ENCODE measurements at places on chromosomes 7 and 10.

DNA sequence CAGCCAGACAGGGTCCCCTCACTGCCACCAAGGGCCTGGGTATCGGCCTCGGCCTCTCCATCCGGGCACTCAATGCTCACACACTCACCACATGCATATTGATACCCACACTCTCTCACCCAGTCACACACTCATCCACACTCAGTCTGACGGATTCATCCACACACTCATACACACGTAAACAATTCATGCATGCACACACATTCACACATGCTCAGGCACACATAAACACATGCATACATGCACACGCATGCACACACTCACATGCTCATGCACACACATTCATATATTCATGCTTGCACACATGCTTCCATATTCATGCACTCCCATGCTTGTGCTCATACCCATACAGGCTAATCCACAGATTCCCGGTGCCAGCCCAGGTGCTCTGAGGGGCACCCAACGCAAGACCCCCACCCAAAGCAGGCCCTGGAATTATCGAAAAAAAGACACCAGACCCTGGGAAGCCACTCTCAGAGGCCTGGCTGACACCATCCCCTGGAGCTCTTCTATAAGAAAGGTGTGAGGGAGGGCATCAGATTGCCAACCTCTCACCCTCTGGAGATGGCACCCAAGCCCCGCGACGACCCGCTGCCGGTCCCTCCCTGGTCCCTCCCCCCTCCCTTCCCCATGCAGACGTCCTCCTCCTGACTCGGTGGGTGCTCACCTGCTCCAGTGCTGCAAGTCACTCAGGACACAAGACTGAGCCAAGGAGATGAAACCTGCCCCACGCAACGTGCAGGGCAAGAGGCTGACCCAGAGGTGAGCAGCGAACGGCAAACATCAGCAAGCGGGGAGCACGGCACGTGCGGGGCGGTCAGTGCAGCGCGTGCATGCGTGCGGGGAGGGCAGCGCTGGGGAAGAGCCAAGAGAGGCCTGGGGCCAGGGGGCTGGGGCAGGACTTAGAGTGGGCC, 15.2 kb downstream of the STK32C start:
- DNase-seq, result no peak

DNA sequence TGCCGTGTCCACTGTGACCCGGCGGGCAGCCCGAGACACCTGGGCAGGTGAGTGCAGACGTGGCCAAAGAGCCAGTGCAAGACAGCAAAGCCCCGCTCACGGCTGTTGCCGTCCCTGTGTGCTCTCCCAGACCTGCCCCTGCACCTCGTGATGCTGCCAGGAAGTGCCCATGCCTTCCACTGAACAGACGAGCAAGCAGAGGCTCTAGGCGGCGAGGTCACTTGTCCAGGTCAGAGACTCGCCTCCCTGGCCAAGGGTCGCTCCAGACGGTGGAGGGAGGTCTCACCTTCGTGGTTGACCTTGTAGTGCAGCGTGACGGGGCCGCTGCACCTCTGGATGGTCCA, 78.2 kb upstream of the GNA12 start:
- no peak for DNase-seq

GRCh38 chr10:11529276-11529903, 82.1 kb downstream of the USP6NL start:
- no peak for DNase-seq

- no peak for DNase-seq
Measured at GRCh38 chr10:113058523-113059370, 108.7 kb downstream of the TCF7L2 start.

GRCh38 chr7:9083837-9084236, 650.4 kb downstream of the NXPH1 start:
- DNase-seq, result no peak

- peak; percentile 20 for DNase-seq
Measured at GRCh38 chr7:17159500-17160037, 138.9 kb upstream of the AHR start.

GRCh38 chr7:29214056-29214455, 19.5 kb downstream of the CHN2 start:
- no peak for DNase-seq

DNA sequence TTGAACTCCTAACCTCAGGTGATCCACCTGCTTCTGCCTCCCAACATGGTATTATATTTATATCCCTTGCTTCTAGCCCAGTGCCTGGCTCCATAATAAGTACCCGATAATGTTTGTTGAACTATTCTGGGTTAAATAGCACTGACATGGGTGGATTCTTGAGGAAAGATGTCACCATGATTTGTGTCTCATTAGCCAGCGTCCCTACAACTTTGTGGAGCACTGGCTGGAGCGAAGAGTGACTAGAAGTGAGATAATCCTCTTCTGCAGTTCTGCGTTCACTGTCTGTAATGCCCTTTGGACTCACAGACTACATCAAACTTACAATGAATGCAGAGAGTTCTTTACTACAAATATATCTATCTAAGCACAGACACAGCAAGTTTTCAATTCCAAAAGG, 16.9 kb upstream of the AKR1E2 start:
- no peak for DNase-seq

DNA sequence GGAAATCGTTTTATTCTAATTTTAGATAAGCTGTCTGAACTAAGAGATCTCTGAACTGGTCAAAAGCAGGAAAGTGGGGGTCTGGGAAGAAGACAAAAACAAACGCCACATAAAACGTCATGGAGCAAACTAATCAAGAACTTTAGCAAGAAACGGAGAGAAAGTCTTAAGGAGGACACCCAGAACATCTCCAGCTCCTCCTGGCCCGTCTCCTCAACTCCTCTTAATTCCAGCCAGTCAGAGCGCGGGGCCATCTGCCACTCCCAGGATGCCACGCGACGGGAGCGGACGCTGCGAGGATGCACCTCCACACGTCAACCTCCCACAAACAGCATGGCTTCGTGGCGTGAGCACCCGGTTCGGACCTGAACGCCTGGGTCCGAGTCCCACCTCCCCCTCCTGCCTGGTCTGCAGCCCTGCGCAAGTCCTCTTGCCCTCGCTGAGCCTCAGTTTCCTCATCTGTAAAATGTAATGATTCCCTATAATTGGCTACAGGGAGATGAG, 598 bp downstream of the MMS19 start:
- peak; percentile 83 for DNase-seq

GRCh38 chr10:95421782-95422181, 131.0 kb upstream of the PDLIM1 start:
- no peak for DNase-seq

DNA sequence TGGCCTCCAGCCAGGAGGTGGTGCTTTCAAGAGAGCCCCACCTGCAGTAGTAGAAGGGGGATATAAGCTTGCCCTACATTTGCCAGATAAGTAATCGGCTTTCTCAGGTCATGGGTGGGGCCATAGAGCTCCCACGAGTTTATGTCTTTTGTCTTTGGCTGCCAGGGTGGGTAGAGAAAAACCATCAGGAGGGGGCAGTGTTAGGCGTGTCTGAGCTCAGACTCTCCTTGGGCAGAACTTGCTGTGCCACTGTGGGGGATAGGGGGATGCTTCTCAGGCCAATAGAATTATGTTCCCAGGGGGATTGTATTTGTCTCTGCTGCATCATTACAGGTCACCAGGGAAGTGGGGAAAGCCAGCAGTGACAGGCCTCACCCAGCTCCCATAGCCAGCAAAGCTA, 12.3 kb upstream of the MRPS33 start:
- no peak for DNase-seq

GRCh38 chr10:44589944-44590449, 205.1 kb upstream of the CXCL12 start:
- DNase-seq, result no peak

GRCh38 chr10:46323176-46323575, 36.4 kb downstream of the ANTXRL start:
- DNase-seq, result no peak

DNA sequence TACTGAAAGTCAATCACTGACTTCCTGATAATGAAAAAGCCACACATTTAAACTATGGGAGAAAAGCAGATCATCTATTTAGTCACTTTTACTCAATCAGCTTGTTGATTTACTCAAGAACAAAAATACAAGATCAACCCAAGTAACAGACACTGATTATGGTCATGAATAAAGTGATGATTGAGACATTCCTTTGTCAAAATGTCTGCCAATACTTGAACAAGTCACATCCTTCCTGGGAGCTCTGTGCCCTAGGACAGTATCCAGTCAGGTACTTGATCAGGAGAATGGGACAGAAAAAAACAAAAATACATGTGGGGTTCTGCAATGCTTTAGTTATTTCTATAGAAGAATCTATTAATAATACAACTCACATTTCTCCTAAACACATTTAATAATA, 150.0 kb upstream of the NEBL start:
- no peak for DNase-seq

DNA sequence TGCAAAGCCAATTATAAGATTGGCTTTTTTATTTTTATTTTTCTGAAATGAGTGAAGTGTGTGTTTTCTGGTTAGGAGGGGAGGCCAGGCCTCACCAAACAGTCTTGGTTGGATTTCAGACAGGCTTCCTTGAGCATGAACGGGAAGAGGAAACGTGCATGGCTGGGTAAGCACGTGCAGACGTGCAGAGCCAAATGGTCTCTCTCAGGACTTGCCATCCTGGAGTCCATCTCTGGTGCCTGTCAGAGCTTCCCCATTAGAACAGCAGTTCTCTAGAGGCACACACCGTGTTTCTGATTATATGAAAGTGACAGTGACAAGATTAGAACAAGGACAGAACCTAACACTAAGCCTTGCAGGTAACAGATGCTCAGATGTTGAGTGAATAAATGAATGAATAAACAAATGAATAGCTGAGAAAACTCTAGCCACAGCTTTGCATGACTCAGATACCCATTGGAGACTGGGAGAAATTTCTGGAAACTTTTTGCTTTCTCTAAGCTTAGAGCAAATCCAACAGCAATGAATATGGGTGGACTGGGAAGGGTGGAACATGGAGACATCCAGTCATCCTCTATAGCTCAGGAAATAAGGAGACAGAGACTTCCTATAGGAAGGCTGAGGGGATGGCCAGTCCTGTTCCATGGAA, 11.8 kb upstream of the CALD1 start:
- DNase-seq, result no peak

GRCh38 chr7:29105752-29106668, 40.3 kb downstream of the CPVL start:
- DNase-seq, result peak; percentile 20

DNA sequence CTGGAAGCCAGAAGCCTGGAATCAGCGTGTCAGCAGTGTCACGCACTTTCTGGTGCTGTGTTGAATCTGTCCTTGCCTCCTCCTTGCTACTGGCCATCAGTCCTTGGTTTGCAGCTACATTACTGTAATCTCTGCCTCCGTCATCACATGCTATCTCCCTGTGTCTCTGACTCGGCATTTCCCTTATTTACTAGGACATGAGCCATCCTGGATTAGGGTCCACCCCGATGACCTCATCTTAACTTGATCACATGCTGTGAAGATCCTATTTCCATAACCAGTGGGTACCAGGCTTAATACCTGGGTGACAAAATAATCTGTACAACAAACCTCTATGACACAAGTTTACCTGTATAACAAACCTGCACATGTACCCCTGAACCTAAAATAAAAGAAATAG, 518.0 kb upstream of the KLF6 start:
- DNase-seq, result no peak

DNA sequence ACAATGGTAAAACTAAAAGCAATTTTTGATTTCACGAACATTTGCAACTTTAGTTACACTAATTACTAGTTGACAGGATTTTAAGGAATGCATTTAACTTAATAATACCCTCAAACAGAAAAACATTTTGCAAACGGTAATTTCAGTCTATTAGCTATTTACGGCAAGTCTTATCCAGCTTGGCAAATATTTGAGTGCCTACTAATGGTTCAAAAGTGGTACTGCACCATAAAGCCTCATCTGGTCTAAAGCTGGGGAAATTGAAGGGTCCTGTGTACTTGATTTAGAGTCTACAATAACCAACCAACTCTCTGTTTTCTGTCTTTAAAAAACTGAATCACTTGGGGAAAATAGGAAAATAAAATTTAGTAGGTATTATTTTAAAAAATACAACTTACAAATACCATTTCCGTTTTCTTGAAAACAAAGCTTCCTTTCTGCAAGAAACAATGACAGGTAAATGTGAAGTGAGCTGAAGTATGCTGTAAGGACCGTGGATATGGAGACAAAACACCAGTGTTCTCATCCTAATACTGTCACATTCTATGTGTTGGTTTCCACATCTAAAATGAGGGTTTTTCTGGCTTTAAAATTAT, 142.3 kb downstream of the VPS50 start:
- DNase-seq, result no peak

DNA sequence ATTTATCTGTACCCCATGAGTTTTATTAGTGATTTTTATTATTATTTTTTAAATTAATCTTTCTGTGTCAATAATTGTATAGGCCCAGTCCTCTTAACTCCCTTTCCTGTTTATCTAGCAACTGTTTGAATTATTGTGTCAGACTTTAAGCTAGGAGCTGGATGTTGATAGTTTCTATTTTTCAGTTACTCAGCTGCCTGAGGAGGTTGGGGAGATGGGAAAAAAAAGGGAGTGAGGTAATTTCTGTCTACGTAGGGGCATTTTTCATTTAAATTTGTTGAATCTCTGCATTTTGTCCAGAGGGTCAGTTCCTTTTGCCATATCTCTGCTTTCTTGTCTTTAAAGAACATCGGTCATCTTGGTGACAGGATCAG, 5.0 kb upstream of the ZNF518A start:
- no peak for DNase-seq

DNA sequence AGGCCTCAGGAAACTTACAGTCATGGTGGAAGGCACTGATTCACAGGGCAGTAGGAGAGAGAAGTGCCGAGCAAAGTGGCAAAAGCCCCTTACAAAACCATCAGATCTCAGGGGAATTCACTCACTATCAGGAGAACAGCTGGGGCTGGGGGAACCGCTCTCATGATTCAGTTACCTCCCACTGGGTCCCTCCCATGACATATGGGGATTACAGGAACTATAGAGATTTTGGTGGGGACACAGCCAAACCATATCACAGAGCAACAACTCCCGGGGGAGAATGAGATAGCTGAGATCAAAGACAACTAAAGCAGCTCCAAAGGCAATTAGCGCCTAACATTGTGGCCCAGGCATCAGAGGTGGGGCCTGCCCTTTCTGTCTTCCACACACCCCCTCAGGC, 85.4 kb upstream of the VOPP1 start:
- DNase-seq, result no peak

GRCh38 chr7:10821156-10821555, 152.5 kb upstream of the PHF14 start:
- DNase-seq, result no peak

DNA sequence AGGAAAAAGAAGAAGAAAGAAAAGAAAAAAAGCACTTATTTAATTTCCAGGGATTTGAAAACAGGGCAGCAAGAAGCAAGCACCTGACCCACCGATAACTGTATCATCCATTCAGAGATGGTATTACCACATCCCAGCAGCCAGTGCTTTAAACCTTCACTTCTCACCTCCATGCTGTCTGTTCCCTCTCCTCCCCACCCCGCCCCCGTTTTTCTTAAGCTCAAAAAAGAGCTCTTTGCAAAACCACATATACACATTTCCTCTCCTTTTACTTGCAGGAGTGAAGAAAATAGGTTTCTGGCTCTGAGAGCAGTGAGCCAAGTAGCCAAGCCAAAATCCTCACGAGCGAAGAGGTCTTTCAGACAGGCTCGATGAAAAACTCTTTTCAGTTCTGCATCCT, 2.2 kb downstream of the STOX1 start:
- no peak for DNase-seq

- no peak for DNase-seq
Measured at GRCh38 chr10:118669020-118669791, 73.8 kb upstream of the PRLHR start.
